ENCODE measurements at places on chromosomes 3 and 15. TPM values are rescaled to one million over a fixed set of nuclear protein-coding genes. Genes with fewer than 3 reads are reported as not detected.

- no peak for DNase-seq
These were observed 33.5 kb downstream of the UMPS start for GRCh38 chr3:124763644-124764358.

Gene ZNF717
- 20.4 TPM for total RNA-seq

DNA sequence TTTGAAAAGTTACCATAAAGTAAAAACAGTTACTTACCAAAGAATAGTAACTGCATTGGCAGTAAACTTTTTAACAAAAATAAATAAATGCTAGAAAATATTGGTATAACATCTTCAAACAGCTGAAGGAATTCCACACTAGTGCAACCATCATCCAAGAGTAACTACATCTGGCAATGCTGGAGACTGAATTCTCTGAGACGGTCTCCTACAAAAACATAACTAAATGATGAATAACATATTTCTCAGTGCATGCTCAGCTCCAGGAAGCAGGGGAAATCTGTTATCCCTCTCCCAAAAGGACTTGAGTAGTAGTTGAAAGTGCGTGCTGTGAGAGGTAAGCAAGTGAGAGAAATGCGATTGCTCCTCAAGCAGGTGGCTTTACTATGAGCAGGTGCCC is 526.8 kb upstream of the CCDC54 start:
- DNase-seq = peak; percentile 88

DNA sequence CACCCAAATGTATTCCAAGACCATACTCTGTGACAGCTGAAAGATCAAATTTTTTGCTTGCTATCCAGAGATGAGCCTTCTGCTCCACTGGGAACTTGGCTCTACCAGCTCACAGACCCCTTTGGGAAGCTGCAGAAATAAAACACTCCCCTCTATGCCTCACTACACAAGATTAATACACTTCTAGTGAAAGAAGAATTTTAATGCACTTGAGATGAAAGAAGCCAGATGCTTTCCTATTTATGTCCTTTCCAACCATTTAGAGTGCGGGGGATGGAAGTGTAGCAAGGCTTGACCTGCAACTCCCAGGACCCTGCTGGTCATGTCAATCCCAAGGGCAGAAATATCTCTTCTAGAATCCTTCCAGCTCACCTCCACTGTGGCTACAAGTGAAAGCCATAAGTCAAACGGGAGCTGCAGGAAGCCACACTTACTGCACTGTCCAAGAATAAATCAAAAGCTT is 34.7 kb downstream of the ANXA2 start:
- DNase-seq = no peak

Gene FAM227B
- total RNA-seq = 4.3 TPM

DNA sequence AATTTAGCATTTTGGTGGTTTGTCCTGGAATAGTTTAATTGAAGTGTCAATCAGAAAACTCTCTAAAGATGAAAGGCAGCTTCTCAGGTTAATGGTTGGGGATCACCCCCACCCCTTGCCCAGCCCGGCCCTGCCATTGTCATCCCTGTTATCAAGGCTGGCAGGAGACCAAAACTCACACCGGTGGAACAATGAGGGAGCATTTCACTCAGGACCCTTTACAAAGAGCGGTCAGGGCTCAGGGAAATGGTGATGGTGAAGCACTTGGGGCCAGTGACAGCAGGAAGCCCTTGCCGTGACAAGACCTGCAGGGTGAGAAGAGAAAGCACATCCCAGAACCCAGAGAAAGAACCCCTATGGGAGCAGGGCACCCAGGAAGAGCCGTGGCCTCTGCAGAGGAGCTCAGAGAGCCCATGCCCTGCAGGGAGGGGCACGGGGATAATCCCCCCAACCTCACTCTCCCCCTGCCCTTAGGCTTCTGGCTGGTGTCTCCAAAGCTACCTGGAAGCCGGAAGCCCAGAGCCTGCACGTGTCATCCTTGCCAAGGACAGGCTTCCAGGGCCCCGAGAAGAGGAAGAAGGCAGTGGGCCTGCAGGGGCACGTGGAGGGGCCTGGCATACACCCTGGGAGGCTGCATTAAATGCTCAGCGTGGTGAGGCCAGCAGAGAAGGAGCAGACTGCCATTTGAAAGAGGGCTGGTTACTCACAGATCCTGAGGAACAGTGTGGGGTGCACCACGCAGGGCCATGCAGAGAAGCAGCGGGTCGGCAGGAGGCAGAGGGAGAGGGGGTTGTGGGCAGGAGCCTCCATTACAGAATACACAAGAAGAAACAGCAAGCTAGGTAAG is 80.6 kb upstream of the PRR20G start:
- no peak for DNase-seq

Gene PP2D1
- not detected for total RNA-seq

DNA sequence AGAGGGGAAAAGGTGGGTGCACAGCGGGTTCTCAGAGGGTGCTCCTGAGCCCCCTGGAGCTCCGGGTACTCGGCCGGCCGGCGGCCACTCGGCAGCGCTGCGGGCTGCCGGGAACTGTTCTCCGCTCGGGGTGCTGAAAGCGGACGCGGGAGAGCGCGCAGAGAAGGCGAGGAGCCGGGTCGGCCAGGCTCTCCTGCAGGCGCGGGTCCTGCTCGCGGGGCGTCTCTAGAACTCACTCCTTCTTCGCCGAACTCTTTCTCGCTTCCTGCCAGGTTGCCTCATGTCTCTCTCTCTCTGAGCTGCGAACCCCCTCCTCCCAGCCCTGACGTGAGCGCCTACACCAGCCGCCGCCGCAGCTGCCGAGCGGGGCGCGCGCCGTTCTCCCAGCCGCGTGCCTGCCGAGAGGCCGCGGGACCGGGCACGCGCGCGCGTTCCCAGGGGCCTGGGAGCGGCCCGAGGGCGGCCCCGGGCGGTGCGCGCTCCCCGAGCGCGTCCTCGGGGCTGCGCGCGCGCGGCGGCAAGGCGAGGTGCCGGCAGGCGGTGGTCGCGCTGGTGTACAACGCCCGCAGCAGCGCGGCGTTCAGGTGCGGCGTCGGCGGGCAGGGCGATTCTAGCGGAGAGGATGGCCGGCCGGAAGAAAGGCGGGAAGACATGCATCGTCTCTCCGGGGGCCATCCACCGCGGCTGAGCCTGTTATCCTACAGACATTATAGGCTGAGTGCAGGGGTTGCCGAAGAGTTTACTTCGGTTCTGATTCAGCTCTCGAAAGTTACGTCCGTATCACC is at the start of gene PEX5L:
PEX5L (minus strand) TSS at position 267 of the 785 bp plus-strand sequence. CDS start 338 bp downstream, outside the sequence.
- peak; percentile 55 for DNase-seq

Gene BLM
- total RNA-seq = 3.8 TPM

Gene KCNAB1
- 9.2 TPM for total RNA-seq

Data from fibroblast of the aortic adventitia (primary cell).